CD4-positive, alpha-beta T cell treated with Interleukin-6 at 100 ng/mL for 8 hours (primary cell): ENCODE measurements at places on chromosomes 5 and 9.

DNA sequence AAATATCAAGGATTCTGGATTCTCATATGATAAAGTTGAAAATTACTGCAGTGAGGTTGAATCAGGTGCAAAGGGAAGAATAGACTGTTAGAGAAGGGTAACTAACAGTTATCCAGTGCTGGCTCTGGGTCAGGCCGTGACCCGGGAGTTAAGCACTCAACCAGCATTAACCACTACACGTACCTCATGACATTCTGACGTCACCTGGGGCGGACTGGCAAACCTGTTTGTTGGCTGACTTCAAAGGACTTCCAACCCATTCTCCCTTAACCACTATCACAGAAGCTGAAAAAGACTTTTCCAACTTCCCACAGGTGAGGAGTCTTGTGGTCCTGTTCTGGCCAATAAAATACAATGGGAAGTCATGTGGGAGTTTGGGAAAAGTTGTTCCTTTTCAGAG lies 268.9 kb downstream of the ENC1 start:
- DNase-seq = no peak

GRCh38 chr9:105158898-105159297 lies 85.6 kb upstream of the SLC44A1 start:
- no peak for DNase-seq

GRCh38 chr5:159049844-159050315 lies 49.8 kb downstream of the EBF1 start:
- no peak for DNase-seq

DNA sequence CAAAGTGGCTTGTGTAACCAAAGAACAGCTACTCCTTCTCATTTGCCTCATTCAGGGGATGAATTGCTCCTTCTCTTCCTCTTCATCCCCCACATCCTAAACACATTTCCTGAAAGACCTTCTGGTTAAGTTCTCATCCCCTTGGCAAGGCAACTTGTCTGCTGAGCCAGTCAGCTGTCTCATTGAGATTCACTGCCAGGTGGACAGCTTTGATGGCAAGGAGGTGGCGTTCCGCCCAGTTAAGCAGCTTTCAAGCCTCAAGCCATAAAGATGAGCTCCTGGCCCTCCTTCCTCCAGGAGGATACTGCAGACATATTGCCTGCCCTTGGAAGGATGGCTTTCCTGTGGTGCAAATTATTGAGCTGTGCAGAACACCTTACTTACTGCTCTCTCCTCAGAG lies 448.6 kb upstream of the MPDZ start:
- no peak for DNase-seq

DNA sequence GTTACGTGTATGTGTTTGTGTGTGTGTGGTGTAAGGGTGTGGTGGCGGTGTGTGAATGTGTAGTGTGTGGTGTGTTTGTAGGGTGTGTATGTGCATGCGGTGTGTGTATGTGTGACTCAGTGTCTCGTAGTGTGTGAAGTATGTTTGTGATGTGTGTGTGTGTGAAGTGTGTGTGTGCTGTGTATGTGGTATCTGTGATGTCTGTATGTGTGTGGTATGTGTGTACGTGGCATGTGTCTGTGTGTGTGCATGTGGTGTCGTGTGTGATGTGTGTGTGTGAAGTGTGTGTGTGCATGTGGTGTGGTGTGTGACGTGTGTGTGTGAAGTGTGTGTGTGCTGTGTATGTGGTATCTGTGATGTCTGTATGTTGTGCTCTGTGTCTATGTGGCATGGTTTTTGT lies 339.4 kb downstream of the MTRR start:
- no peak for DNase-seq

- DNase-seq = no peak
Observed at GRCh38 chr9:73239570-73240265, 88.1 kb downstream of the ANXA1 start.

GRCh38 chr5:5044247-5044840 lies 95.8 kb upstream of the ADAMTS16 start:
- no peak for DNase-seq

GRCh38 chr5:153439130-153439529 lies 51.3 kb upstream of the GRIA1 start:
- no peak for DNase-seq

GRCh38 chr5:134902071-134902801 lies 2.7 kb upstream of the PCBD2 start:
- DNase-seq = no peak

- DNase-seq = no peak
Observed at GRCh38 chr5:100772006-100772405, 131.1 kb downstream of the ST8SIA4 start.

DNA sequence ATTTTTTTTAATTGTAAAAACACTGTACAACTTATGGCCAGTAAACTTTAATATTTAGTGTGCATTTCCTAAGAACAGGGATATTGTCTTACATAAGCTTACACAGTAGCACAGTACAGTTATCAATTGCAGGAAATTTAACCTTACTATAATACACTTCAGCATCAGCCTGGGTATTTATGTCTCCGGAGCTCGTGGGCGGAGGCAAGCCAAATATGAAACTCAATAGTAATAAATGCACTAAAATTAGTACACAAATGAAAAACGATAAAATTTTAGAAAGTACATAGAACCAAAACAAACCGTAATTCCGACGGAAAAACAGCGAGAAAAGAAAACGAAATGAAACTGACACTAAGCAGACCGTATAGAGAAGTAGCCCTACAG lies 91.2 kb downstream of the ANXA2R start:
- DNase-seq = no peak

DNA sequence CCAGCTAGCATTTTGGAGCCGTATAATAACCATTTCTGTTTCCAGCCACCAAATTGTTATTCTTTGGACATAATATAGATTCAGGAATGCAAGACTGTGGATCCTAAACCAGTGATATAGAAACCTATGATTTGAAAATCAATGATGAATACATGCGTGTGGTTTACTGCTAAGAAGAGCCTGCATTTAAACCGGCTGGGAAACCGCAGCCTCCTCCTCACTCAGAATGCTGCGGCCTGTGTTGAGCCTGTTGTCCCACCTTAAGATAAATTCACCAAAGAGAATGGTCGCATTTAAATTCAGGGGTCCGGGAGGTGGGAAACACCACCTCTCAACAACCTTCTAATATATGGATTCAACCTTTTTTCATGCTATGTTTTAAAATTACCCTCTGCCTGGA lies 148.0 kb downstream of the MEF2C start:
- no peak for DNase-seq
